ENCODE measurements at places on chromosomes 5 and 9.

DNA sequence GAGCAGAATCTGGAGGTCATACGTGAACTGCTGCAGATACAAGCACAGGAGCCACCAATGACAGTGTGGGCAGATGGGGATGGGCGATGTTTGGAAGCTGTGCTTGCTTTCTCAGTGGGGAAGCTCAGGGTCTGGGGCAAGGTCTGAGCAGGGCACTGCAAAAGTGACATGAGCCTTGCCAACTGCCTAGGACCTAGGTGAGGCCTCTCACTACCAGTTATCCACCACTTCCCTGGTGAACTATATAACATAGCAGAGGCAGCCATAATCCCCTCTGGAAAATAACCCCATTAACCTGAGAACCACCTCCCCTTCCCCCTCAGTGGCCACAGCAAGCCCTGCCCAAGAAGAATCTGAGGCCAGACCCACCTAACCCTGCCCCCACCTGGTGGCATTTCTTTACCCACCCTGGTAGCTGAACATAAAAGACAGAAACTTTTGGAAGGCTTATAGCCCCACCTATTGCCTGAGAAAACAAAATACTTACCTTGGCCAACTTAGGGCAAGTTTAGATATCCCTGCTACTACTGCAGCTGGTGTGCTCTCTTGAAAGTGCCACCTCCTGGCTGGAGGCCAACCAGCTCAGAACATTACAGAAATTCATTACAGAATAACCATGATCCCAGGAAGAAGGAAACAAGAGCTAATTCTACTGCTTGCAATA lies 18.8 kb upstream of the SPEF2 start:
- DNase-seq = no peak

GRCh38 chr5:100772006-100772405 lies 131.1 kb downstream of the ST8SIA4 start:
- peak; percentile 37 for DNase-seq

GRCh38 chr5:38265546-38266179 lies 7.3 kb downstream of the EGFLAM start:
- peak; percentile 92 for DNase-seq

GRCh38 chr5:41279040-41279439 lies 65.7 kb upstream of the C6 start:
- no peak for DNase-seq

DNA sequence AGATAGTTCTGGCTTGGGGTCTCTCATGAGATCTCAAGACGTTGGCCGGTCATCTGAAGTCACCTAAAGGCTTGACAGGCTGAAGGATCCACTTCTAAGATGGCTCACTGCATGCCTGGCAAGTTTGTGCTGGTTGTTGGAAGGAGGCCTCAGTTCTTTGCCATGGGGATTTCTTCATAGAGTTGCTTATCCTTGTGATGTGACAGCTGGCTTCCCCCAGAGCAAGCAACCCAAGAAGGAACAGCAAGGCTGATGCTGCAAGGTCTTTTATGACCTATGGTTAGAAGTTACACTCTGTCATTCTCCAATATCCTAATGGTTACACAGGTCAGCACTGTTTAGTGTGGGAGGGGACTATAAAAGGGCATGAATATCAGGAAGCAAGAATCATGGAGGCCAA lies 20.7 kb upstream of the GRPEL2 start:
- DNase-seq = no peak

- no peak for DNase-seq
Measured at GRCh38 chr5:174159327-174160114, 114.0 kb downstream of the NSG2 start.

- no peak for DNase-seq
Measured at GRCh38 chr5:130836729-130837649, 328.1 kb downstream of the HINT1 start.

- no peak for DNase-seq
Measured at GRCh38 chr9:128435611-128436010, 15.0 kb downstream of the CERCAM start.

DNA sequence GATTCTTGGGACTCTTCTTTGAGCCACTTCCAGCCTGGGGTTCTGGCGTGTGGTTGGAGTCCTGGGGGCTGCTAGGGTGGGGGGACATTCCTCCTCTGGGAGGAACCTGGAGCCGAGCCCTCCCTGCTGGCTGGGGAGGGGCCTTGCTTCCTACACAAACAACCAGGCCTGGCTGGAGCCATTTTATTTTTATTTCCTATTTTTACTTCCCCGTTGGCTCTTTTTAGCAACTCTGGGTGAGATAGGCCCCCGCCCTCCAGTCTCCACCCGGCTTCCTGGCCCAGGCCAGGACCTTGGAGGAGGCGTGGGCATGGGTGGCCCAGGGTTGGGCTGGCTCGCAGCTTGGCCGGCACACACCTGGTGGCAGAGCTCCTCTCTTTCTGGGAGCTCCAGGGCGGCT lies 15.1 kb downstream of the RXRA start:
- no peak for DNase-seq

Measured in eye (tissue), 1 donor.